ENCODE measurements at places on chromosomes 6 and 20.

DNA sequence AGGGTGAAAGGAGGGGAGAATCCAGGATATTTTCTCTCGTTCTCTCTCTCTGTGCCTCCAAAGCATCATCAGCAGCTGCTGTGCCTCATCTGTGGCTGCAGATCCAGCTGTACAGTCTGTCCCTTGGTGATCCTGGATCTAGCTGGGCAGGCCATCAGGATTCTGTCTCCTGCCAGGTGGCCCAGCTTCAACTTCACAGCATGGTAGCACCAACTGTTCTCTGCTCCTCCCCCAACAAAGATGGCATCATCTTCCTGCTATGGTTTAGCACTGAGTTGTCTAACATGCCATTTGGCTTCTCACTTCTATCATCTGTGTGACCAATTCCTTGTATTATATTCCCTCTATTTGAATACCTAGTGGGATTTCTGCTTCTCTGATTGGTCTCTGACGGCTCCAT, 28.6 kb upstream of the ARFGEF2 start:
- DNase-seq = no peak

GRCh38 chr6:12952318-12952717, 235.8 kb downstream of the PHACTR1 start:
- no peak for DNase-seq

DNA sequence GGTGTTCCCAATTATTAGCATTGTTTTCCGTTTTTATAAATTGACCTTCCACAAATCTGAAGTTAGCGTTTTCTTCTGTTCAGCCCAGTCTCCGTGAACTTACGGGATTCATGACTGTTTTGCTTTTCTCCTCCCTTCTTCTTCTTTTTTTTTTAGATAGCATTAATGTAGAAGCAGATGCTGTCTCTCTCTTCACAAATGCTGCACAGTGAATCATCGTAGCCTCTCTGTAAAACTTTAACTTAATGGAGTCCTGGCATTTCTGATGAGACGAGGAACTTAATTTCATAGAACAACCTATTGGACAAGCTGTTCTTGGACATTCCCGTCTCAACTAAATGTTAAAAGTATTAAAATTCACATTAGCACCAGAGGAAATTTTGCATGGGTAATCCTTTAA, 138.0 kb upstream of the EEF1E1 start:
- DNase-seq = no peak

GRCh38 chr6:82364087-82365015, 734 bp downstream of the TPBG start:
- DNase-seq = peak; percentile 41

DNA sequence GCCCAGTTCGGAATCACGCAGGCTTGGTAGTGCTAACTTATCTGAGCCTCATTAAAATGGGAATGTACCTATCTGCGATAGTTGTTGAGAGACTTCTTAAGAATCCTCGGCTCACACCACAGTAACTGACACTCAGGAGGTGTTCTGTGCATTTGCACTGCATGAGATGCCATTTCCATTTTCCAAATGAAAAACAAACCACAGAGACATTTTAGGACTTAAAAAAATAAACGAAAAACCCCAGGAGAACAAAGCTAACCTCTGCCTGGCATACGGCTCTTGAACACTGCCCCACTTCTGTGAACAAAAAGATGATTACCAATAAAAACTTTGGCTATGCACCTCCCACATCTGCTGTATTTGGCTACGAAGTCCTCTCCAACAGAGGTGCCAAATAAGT, 37.6 kb downstream of the BEND3 start:
- no peak for DNase-seq

GRCh38 chr6:168714547-168715260, 273.7 kb downstream of the SMOC2 start:
- DNase-seq = no peak

GRCh38 chr6:6834356-6835222, 246.1 kb downstream of the LY86 start:
- no peak for DNase-seq

- no peak for DNase-seq
Measured at GRCh38 chr6:112310439-112311125, 36.5 kb upstream of the RFPL4B start.

DNA sequence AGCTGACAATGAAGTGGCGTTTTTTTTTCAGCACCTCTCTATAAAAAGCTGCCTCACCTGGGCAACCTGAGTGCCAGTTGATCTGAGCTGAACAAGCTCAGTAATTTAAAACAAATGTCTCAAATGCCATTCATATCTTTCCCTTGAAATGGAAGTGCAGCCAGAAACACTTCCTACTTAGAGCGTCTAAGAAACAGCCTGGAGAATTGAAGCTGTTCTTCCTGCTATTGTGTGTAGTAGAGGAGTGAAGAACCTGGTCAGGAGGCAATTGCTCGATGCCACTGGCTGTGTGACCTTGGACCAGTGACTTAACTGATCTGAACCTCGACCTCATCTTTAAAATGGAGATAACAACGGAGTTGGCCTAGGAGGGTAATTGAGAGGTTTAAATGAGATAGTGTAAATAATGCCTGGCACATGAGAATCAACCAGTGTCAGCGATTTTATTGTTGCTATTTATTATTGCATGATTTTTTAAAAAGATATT, 95.4 kb upstream of the FOXQ1 start:
- DNase-seq = no peak

DNA sequence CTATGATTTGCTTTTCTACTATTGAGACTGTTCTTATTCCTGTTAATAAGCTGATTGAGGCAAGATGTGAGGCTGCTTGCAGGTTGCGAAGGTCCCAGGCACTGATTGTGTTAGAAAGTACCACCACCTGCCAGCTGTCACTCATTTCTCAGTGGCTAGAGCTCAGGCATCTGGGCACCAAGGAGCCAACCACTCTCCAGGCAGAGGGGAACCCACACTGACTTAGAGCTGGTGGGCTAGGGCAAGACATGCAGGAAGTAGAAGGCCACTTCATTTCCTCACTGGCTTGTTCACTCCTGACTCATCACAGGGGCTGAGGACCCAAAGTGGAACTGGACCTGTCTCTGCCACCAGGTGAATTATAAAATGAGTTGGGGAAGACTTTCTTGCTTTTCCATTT, 7.8 kb upstream of the DLL1 start:
- no peak for DNase-seq

GRCh38 chr6:4603291-4603690, 172.9 kb upstream of the CDYL start:
- DNase-seq = no peak

DNA sequence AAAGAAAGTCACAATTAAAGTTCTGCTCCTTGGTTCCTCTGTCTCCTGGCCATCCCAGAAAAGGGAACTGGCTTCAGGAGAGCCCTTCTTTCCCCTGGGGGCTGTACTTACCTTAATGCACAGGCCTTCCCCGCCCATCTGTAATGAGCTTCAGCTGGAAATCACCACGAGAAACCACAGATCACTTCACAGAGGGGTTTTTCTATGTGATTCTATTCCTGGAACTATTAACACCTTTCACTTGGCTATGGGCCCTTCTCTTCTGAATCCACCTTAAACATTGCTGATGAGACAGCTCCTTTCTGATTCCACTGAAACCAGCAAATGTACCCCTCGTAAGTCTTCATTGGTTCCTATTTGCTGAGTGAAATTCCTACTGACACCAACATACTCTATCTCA, 80.7 kb downstream of the FOXF2 start:
- DNase-seq = no peak

GRCh38 chr6:98777762-98778161, 56.6 kb upstream of the POU3F2 start:
- no peak for DNase-seq

DNA sequence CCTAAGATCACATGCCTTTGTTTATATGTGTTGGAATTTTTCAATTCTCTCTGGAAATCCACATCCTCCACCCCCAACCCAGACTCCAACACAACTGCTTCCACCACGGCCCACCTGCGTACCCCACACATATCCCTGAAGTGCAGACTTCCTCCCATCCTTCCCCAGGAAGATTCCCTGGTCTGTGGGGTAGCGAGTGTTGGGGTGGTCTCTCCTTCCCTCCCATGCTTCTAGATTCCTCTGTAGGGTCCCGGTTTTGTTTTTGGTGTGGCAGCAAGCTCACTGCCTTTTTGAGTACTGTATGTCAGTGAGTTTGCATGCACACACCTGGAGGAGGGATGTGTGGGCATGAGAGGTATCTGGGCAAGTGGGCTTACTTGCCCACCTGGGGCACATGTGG, 127.6 kb downstream of the MRPL14 start:
- no peak for DNase-seq

GRCh38 chr20:59386809-59387208, 86.4 kb downstream of the EDN3 start:
- DNase-seq = no peak

- no peak for DNase-seq
Measured at GRCh38 chr20:50142812-50143211, 10.7 kb downstream of the PEDS1 start.

DNA sequence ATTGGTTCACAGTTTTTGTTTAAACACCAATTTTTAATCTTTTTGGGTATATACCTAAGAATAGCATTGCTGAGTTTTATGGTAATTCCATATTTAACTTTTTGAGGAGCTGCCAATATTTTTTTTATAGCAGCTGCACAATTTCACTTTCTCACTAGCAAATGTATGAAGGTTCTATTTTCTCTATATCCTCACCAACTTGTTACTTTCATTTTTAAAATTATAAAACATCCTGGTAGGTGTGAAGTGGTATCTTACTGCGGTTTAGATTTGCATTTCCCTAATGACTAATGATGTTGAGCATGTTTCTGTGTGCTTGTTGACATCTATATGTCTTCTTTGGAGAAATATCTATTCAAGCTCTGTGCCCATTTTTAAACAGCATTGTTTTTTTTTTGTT, 452.1 kb downstream of the GRIK2 start:
- no peak for DNase-seq

GRCh38 chr6:167141667-167142432, 15.9 kb downstream of the GPR31 start:
- no peak for DNase-seq

DNA sequence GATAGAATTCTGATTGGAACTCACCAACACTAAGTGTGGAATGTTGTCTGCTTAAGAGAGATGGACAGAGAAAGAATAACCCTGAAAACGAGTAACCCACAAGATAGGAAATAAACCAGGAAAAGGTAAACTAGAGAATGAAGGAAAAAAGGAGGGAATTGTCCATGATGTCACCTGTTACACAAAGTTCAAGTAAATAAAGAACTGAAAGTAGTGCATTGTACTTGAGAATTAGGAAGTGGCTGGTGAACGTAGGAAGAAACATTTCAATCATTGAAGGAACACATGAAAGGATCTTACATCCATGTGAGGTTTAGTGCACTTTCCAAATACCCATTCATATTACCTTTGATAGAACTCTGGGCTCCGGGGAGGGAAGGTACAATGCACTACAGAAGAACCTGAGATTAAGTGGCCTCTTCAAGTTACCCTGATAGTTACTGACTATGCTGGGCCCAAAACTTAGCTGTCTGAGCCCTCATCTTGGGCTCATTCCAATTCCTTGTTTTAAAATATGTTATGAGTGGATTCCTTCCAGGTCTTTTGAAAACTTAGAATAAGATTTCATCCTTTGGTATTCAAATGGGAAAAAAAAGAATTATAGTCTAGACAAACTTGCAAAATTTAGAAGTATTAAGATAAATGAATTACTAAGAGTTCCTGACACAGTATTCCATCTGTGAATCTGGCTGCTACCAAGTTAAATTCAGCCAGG, 1.1 kb upstream of the STX7 start:
- DNase-seq = no peak

DNA sequence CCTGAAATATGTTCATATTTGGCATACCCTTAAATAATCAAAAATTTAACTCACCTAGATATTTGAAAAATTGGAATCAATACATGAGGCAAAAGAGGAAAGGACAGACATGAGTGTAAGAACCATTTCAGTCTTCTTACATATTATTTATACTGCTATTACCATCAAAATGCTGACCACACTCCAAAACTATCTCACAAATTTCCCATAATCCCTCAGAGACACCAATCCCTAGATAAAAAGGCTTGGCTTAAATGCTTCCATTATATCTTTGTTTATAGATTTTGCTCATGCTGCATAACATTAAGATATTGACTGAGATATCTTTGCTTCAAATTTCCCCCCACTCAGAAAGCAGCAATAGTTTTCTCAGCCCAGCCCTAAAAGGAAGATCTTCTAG, 11.7 kb upstream of the NT5DC1 start:
- no peak for DNase-seq

- DNase-seq = peak; percentile 65
Measured at GRCh38 chr6:159833556-159833955, 33.5 kb downstream of the PNLDC1 start.

- no peak for DNase-seq
Measured at GRCh38 chr6:84526631-84527030, 237.8 kb downstream of the TBX18 start.

DNA sequence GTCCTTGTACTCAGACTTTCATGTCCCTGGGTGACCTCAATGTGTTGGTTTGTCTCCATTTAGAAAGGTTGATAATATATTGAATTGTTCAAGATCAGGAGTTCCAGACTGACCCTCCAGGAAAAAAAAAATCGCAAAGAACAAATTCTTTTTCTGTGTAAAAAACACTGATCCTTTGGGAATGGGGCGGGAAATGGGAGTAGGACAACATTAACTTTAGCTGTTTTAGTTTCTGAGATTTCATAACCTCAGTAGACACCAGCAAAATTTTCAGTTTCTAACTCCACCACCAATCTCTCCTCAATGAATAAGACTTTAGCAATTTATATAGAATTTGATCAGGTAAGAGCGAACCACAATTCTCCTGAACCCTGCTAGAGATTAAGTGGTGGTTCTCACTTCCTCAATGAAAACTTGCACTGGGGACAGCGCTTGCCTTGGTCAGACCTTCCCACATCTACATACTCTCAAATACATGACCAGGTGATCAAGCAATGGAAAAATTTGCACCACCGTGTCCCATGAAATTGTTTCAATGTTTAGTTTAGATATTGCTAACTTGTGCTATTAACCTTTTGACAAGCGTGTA, 231.2 kb upstream of the PLN start:
- DNase-seq = no peak

- DNase-seq = no peak
Measured at GRCh38 chr20:25191689-25192088, 3.8 kb upstream of the ENTPD6 start.

DNA sequence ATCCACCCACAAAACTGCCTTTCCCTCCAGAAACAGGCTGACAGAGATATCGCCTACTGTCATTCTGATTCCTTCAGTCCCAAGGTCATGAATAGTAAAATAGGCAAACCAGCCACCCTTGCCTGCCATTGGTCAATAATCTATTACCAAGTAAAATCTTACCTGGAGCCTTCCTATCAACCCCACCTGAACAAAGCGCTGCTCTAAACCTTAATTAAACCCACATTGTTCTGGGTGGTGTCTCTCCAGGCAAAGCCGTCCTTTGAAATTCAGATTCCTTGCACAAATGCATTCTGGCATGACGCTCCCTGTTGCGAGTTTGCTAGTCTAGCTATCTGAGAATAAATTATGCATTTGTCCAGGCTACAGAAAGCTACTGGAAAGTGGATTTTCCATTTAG, 291.6 kb upstream of the ECI2 start:
- no peak for DNase-seq

- no peak for DNase-seq
Measured at GRCh38 chr6:135658916-135659315, 161.4 kb upstream of the AHI1 start.

- no peak for DNase-seq
Measured at GRCh38 chr20:12838261-12838866, 170.4 kb upstream of the SPTLC3 start.

- no peak for DNase-seq
Measured at GRCh38 chr6:33622456-33623431, 1.6 kb downstream of the ITPR3 start.
